ENCODE measurements at places on chromosomes 2 and 18. TPM values are rescaled to one million over a fixed set of nuclear protein-coding genes. Genes with fewer than 3 reads are reported as not detected.

CFC1 gene
- not detected for polyA plus RNA-seq

DNA sequence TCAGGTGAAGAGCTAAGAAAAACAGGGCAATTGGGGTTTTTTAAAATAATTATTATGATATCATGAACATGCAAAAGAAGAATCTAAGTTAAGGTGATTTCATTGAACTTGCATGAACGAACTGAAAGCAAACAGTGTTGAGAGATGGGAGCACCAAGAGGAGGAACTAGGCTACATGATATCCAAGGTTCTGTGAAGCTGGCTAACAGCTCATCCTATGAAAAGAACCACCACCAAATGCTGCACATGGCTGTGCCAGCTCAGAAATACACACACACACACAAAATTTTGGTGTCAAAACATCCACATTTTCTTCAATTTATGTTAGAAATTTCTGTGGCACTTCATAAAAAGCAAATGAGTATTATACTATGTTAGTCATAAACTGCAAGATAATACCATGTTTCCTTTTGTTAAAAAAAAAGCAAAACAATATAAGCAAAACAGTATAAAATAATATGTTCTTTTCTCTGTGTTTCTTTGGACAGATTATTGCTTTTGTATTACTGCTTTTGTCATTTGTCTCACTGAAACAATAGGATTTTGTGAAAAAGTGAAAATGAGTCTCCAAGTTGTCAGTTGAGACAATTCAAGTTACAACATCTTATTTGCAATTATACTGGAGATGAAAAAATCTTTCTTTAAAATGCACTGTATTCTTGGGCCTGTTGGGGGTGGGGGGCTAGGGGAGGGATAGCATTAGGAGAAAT lies 12.6 kb upstream of the TTC32 start:
- no peak for DNase-seq

DNA sequence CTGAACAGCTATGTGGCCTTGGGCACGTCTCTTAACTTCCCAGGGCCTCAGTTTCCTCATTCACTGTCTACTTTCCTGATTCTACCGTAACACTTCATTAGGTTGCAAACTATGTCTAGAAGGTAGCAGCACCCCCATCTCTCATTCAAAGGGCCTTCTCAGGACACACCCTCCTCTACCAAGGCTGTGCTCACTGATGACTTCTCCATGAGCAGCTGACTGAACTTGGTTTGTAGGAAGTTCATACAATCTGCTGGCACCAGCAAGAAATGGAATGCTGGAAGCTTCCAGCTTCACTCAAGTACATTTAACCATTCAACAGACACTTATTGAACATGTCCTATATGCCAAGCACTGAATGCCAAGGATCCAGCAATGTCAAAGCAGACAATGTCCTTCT lies 250.8 kb upstream of the CTAGE1 start:
- DNase-seq: no peak

MAP3K19 gene
- 0.46 TPM for polyA plus RNA-seq

WDR54 gene
- polyA plus RNA-seq: 52.8 TPM

GRCh38 chr2:9771481-9772017 lies 71.7 kb upstream of the TAF1B start:
- DNase-seq: no peak

DOK6 gene
- polyA plus RNA-seq: not detected

CHRNA1 gene
- polyA plus RNA-seq: 0.07 TPM

DNA sequence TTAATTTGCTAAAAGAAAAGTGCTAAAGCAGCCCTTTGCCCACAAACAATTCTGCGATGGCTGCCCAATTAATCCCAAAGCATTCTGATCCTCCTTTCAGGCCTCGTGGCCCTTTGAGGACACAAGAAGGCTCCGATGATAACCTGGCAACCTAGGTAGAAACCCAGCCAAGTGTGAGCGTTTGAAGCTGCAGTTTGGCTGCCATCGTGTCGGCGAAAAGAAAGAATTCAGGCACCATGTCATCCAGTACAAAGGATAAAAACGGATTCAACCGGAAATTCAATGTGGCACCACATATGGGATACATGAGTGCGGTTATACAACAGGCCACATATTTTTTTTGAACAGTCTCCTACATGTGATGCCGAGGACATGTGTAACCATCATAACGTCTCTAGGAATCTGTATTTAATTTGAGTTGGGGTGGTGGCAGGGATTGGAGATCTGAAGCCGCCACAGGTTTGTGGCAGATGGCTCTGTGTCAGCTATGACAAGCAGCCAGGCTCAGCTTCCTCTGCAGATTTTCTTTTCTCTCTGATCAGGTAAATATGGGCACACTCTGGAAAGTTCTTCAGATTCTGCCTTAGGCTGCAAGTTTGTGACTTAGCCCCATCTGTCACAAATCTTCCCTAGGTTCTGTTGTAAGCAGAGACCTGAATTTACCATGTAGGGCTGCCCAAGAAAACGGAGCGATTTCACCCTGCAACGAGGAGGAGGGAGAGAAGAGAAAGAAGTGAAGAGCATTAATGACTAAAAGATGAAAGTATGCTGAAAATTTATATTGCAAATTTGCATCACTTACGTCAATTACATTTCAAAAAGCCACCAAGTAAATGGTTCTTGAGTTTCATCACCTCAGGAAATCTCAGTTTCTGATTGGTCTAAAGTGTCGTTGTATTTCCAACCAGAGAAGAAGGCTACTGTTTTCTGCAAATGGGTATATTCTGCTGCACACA lies 573.2 kb downstream of the ZEB2 start:
- no peak for DNase-seq

PTPN18 gene
- polyA plus RNA-seq: 91.0 TPM

- no peak for DNase-seq
Measured at GRCh38 chr2:88603146-88603545, 24.1 kb downstream of the EIF2AK3 start.

DNA sequence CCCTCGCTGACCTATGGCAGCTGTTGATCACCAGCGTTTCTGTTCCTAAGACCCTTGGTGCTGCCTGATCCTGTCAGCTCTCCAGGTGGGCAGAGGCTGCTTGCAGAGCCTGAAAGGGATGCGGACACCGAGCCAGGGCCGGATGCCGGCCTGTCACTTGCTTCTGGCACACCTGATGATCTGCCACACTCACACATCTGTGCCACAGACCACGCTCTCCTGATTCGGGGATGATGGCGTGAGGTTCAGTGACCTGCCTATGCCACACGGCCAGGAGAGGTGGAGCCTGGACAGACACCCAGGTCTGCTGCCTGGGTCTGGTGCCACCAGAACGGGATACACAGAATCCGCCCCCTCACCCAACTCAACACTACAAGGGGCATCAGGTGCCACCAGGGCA lies 129.4 kb upstream of the GLI2 start:
- DNase-seq: no peak

- DNase-seq: peak; percentile 85
Measured at GRCh38 chr18:23131693-23132319, 3.5 kb upstream of the CABLES1 start.

- DNase-seq: no peak
Measured at GRCh38 chr2:223054193-223054781, 2.3 kb downstream of the KCNE4 start.

- DNase-seq: no peak
Measured at GRCh38 chr2:109237792-109238191, 108.8 kb downstream of the SH3RF3 start.

GRCh38 chr2:557635-558301 lies 119.4 kb downstream of the TMEM18 start:
- no peak for DNase-seq

GRB14 gene
- polyA plus RNA-seq: not detected

RAB31 gene
- 14.0 TPM for polyA plus RNA-seq
